ENCODE measurements at places on chromosomes 5 and 9. TPM values are rescaled to one million over a fixed set of nuclear protein-coding genes. Genes with fewer than 3 reads are reported as not detected.

DNA sequence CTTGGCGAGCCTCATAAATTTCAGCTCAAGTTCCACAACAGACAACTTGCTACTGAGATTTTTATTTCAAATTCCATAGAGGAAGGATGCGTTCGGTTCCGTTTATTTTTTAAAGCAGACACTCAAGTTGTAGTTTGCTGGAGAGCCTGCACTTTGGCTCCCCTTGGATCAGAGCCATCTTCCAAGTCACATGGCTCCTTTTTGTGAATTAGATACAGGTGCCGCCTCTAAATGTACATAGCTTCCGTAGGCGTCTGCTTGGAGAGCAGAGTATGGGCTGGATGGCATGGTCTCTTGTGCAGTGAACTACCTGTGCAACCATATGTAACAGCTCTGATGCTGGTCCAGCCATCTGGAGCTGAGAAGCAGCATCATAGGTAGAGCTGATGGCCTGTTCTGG, 73.9 kb upstream of the WWC1 start:
- no peak for DNase-seq

DNA sequence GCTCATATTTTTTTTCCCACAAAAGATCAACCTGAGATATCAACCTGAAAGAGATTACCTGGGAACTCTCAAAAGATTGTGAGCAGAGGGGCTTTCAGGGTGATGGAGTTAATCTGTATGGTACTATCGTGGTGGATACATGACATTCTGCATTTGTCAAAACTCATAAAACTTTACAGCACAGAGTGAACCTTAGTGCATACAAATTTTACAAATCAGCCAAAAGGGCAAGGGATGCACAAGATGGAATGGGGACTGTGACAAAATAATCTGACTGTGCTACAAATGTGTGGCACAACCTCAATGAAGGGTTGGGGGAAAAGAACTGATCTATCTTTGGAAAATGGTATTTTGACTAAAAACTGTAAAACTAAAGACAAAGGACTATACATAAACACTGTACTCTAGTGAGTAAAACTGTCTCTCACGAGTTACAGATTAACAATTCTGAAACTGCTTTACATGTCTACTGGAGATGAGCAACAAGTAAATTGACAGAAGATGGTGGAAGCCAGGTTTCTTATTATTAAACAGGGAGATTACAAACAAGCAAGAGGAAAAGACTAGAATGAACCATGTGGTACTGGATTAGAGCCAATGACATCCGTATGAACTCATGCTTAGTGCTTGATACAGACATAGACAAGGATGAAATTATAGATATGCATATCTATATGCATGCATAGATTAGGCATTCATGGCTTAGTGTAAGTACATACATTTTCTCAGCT, 24.8 kb upstream of the RLN1 start:
- DNase-seq = no peak

DNA sequence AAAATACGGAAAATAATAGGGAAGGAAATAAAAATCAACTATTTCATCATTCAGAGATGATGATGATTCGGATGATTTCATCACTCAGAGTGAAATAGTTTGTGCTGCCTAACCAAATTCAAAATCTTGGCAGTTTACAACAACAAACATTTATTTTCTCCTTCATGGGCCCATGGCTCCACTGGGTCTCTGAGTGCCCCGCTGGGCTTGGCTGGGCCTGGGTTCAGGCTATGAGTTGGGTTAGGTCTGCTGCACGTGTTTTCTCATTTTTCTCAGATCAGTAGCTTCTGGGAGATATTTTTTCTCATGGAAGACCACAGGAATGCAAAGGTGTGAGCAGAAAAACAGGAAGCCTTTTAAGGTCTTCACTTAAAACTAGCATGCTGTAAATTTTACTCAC, 24.0 kb upstream of the F2RL1 start:
- no peak for DNase-seq

DNA sequence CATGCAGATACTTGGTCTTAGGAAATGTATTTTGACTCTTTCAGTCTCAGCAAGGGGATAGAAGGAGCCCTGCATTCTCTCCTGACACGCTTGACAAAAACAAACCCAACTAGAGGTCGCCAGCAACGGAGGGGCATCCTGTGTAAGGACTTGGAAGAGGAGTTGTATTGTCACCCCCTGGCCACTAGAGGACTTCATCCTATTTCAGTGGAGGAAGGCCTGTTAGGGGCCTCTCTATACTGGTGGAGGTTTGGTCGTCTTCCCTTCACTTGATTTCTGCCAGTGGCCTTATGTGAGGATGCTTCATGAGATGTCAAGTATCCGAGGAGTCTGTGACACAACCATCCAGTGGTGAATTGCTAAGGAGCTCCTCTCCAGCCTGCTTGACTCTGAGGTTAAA, 122.8 kb upstream of the STC2 start:
- DNase-seq = no peak

DNA sequence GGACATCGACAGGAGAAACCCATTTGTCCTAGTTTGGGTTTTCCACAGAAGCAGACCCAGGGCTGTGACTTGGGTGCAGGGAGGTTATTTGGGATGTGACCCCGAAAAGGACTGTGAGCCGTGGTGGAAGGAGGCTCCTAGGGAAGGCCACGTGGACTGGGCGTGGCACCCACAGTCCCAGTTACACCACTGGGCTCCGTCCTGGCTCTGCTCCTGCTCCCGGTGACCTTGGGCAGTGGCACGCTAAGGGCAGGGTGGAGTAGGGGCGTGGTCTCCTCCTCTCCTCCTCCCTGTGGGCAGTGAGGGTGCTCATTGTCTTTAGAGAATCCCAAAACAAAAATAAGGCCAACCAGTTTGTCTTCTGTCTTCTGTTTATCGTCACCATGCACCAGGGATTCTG, 190.1 kb downstream of the GADD45G start:
- DNase-seq = peak; percentile 43

- DNase-seq = no peak
Measured at GRCh38 chr5:171647043-171647903, 138.3 kb upstream of the SMIM23 start.

TMC1 gene
- not detected for total RNA-seq

DNA sequence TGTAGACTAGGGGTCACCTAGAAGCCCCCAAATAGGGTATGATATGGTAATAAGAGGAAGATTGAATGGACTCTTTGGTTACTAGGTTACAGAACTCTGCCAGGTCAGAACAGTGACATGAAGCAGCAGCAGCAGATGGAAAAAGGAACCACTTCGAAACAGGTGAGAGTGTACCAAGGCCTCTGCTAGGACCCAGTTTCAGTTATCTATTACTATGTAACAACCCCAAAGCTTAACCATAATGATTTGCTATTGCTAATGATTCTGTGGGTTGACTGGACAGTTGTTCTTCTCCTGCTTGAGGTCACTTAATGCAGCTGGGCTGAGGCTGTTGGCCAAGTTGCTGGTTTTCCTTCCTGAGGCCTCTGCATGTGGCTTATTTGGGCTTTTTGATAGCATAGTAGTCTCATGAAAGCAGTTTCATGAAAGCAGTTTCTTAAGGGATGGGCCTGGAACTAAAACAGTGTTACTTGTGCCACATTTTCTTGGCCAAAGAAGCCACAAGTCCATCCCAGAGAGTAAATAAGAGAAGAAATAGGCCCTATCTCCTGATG, 17.6 kb downstream of the C9orf43 start:
- no peak for DNase-seq

DNA sequence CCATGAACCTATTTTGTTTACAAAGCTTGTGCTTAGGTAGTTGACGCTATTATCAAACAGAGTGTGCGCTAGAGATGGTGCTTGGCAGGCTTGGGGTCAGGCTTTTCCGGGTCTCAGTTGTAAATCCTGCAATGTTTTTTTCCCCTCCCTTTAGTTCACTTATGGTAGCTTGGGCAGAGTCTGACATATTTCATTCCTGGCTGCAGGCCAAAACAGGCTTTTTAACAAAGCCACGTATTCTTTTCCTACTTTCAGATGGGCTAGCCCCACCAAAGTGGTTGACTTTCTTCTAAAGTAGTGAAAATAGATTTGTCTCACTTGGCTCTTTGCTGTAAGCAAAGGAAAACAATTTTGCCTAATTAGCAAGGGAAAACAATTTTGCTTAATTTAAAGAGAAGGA, 58.0 kb upstream of the FBN2 start:
- DNase-seq = no peak
